Kidney epithelial cell (primary cell): ENCODE measurements at places on chromosomes 16 and 17.
A peak's percentile ranks its signal among the peaks of the same experiment; 100 is the strongest.

- no peak for DNase-seq
These were observed 20.6 kb downstream of the HIC1 start for GRCh38 chr17:2075336-2076086.

GRCh38 chr16:56311208-56312027 is 113.9 kb downstream of the AMFR start:
- no peak for DNase-seq

DNA sequence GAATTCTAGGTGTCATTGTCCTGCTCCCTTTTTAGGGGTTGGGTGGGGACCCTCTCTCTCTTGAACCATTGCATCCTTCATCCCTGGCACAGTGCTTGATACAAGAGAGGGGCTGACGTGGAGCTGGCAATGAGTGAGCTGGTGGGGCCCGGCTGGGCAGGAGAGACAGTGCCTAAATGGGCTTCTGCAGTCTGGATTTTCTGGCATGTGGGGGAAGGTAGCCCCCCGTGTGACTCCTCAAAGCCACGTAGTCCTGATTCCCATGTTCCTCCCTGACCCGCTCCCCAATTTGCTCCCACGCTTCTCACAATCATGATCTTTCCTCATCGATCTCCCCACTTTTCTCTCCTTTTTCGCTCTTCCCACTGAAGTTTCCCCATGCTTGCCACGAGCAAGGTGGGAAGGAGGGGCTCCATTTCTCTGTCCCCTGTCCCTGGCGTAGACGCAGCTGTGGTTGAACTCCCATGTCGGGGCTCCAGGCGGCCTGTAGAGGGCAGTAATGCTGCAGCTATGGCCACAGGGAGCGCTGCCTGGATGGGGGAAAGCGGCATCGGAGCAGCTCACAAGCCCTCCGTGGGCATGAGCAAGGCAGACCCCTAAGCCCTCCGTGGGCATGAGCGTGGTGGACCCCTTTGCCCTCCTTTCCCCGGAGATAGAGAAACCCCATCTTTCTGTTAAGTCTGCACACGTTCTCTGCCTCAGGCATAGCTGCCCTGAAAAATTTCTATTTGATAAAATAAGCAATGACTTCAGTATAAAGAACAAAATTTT is 47.5 kb downstream of the HAPSTR1 start:
- no peak for DNase-seq

GRCh38 chr16:76176153-76176552 is 101.0 kb upstream of the CNTNAP4 start:
- DNase-seq = no peak

DNA sequence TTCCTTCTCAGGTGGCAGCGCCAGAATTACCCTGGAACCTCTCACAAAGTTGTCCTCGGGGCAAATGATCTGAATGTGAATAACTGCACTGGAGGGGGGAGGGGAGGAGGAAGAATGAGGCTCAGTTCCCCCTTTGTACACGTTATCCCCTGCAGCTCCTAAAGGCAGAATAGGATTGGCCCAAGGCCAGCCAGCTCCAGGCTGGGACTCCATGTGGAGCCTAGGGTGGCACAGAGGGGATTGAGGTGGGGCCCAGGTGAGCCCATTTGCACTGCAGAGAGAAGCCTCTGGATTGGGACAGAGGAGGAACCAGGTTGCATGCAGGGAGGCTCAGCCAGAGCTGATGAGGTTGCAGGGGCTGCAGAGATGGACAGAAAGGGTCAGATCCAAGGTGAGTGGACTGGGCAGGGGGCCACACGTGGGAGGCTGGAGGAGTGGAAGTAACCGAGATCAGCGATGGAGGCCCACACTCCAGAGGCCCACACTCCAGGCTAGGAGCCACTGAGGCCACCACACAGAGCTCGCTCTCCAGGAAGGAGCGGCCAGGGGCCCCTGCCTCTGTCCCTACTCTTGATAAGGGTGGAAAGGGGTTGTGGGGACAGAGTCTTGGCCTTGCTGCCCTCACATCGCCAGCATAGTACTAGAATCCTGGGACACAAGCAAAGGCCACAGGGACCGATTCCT is 78.6 kb downstream of the RBFOX3 start:
- DNase-seq = no peak

GRCh38 chr17:80789356-80789902 is 202.2 kb upstream of the CHMP6 start:
- peak; percentile 63 for DNase-seq

GRCh38 chr17:72349491-72349995 is 228.7 kb downstream of the SOX9 start:
- no peak for DNase-seq

GRCh38 chr16:9497750-9498149 is 406.3 kb downstream of the HAPSTR1 start:
- DNase-seq = no peak

- no peak for DNase-seq
These were observed 40.7 kb downstream of the FOXK2 start for GRCh38 chr17:82560252-82560642.

- peak; percentile 77 for DNase-seq
These were observed at the start of gene KDM6B for GRCh38 chr17:7833795-7834541. Gene KDM6B (plus strand): TSS chr17:7834217. CDS start chr17:7845555, 11,338 bp downstream.

DNA sequence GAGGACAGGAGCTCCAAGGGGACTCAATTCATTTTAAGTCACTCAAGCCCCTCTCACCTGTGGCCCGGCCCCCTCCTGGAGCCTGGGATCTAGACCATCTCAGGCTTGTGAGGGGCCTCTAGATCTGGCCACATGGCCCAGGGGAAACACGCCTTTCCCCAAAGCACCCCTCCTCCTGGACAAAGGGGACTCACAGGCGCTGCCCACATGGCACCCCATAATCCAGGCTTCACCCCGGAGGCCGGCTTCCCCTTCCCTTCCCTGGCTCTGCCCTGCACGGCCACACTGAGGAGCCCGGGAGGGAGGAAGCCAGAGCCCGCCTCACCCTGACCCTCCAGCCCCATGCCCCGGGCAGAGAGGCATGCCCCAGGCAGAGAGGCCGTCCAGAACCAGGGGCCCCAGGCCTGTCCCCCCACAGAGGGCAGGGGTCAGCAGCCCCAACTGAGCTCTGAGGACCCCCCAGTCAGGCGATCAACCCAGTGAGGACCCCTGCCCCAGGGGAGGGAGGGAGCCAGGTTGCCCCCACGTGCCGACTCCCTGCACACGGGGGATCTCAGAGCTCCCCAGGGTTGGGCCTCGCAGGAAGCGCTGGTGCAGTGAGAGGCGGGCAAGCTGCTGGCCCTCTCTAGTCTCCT is 10.9 kb downstream of the HS3ST6 start:
- DNase-seq = no peak

GRCh38 chr17:488993-489757 is 136.6 kb upstream of the RPH3AL start:
- no peak for DNase-seq

DNA sequence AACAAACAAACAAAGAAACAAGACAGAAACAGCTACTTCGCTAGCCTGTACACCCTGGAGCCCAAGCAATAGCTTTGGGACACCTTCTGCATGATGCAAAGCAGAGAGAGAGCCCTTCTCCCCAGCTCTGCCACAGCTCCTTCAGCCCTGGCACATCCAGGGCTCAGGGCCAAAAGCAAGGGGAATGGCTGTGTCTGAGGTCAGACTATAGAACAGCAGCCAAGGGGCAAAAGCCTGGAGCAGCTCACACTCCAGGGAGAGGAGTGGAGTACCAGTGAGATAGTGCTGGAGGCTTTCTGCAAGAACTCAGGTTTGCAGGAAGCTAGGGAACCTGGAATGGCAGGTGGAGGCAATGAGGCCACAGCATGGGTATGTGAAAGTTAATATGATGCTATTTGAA is 11.6 kb upstream of the SEPHS2 start:
- DNase-seq = no peak

- no peak for DNase-seq
These were observed 54.0 kb downstream of the TBC1D16 start for GRCh38 chr17:79981661-79982101.

GRCh38 chr16:51139568-51139967 is 11.5 kb downstream of the SALL1 start:
- no peak for DNase-seq

DNA sequence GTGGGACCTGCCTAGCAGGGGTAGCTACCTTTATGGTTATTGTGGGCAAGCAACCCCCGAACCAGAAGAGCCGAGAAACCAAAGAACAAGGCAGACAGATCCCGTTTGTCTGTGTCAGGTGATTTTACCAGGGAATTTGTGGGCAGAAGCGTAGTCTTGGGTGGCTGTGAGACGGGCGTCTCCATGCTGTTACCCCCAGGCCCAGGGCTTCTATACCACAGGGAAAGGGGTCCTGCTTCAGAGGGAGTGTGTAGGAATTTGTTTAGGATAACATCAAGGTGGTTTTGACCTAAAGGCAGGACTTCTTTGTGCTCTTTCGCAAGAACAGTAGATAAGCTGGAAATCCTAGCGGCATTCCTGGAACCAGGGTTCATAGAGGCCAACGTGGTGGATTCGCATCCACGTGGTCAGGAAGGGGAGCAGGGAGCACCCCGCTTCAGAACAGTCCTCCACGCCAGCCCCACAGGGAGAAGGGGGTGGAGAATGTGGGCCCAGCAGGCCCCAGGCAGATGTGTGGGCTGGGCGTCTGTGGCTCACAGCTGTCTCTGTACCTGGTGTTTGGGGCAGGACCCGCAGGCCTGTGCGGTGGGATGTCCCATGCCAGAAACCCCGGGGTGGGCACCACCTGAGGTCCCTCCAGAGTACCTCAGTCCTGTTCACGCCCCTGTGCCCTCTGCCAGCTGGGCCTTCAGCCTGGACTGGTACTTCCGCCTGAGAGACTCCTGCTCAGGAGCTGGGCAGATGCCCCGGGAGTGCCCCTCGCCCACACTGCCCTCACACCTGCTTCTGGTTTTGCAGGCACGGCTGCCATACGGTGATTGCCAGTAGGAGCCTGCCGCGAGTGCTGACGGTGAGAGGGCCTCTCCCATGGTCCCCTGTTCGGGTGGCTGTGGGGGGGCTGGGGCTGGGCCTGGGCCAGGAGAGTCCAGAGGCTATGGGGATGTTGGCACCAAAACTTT is 4.1 kb downstream of the DECR2 start:
- no peak for DNase-seq

- no peak for DNase-seq
These were observed 16.6 kb upstream of the INPP5K start for GRCh38 chr17:1532836-1533602.

DNA sequence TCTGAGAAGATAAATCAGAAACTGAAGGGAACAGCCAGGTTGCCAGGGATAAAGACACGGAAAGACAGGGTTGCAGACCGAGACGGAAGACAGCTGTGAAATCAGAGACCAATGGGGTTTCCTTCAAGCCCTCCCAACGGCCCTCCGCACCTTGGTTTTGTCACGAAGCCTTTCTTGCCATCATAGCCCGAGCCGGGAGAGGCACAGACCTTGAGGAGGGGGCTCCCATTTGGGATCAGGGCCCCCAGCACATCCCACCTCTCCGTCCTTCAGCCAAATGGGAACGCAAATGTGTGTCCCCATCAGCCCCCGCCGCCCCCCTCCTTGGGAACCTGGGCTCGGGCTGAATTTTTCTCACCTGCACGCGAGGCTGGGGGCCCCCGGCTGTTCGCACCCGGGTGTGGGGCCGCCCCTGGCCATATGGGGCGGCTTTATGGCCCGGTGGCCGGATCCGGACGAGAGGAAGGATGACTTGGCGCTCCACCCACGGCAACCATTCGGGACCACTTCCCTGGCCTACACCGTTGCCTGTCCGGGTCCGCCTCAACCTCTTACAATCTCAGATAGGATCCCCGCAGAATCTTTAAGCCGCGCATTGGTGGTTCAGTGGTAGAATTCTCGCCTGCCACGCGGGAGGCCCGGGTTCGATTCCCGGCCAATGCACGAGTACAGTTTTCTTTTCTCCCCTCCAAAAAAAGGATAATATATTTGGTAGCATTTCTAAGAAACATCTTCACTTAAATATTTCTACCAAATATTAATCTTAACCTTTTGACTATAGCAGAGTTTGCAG is 1.4 kb upstream of the HES7 start:
- DNase-seq = no peak

DNA sequence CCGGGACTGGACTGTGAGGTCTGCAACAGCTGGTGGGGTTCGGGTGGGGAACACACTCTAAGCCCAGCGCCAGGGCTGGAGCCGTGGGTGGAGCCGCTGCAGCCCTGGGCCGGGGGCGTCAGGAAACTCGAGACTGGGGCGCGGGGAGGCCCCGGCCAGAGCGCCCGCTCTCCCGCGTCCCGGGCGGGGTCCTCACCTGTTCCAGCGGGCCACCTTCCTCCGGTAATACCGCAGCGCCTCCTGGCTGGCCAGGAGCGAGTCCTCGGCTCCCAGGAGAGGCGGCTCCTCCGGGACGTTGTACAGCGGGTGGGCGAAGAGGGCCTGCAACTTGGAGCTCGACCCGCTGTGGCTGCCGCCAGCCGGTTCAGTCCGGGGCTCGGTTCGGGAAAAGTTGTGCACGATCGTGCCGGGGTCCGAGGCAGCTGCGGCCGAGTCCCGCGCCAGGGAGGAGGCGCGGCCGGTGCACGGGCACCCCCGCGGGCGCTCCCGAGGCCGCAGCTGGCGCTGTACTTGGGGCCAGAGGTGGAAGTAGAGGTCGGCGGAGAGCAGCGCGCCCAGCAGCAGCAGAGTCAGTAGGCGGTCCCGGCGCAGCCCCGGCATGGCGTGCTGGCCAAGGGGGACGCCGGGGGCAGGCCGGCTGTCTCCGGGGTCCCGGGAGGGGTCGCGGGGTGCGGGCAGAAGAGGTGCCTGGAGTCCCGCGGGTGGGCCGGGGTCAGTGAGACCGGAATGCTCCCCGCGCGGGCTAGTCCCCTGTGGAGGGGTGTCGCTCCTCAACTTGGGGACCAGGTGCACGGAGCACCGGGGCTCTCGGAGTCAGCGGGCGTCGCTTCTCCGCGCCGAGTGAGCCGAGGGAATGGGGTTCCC is 868 bp downstream of the FAM20A start:
- DNase-seq = no peak

- DNase-seq = no peak
These were observed 600.9 kb downstream of the CDH8 start for GRCh38 chr16:61435346-61435745.

GRCh38 chr17:42518755-42519545 is 17.1 kb upstream of the NAGLU start:
- DNase-seq = no peak

DNA sequence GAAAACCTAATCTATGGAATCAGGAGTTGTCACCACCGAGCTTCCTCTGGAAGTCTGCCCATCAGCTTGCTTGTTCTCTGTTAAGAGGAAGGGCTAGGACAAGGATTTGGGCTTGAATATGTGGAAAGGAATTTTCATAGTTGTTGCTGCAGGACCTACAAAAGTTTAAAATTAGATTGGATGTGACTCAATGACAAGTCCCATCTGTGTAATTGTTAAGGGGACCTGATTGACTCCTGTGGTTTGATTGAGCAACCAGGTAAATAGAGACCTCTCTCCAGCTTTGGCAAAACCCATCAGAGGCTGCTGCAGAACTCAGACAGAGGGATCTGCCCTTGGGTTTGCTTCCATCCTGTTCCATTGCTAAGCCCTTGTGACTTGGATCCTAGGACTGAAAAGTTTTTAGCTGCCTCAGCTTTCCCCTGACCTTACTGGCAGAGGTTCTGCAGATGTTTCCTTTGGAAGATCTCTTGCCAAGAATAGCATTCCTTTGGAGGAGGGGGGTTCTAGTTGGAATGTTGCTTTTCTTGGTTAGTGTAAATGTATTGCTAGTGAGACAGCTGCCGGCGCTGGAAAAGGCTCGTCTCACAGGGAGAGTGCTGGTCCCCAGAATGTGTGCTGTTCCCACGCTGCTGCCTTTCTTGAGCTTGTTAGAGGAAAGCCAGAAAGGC is 50.0 kb downstream of the SF3B3 start:
- peak; percentile 58 for DNase-seq
